T-helper 17 cell (primary cell): ENCODE measurements at places on chromosomes 6 and 20.

DNA sequence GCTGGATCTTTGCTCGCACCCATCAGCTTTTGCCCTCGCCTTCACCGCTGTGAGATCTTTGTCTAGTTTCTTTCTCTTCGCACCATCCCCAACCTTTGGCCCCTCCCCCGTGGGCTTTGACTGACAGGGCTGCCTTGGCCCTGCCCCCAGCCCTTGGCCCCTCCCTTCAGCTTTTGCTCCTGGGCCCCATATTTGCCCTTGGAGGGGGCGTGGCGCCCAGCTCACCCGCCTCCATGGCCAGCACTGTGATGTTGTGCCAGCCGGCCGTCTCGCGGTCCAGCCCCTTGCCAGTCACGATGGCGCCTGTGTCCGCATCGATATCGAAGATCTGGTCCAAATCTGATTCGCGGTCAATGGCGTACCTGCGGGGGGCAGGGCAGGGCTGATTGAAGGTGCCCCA is 81.1 kb downstream of the CD40 start:
- DNase-seq = no peak

- DNase-seq = no peak
Observed at GRCh38 chr20:4920131-4920530, 81.2 kb downstream of the SLC23A2 start.

DNA sequence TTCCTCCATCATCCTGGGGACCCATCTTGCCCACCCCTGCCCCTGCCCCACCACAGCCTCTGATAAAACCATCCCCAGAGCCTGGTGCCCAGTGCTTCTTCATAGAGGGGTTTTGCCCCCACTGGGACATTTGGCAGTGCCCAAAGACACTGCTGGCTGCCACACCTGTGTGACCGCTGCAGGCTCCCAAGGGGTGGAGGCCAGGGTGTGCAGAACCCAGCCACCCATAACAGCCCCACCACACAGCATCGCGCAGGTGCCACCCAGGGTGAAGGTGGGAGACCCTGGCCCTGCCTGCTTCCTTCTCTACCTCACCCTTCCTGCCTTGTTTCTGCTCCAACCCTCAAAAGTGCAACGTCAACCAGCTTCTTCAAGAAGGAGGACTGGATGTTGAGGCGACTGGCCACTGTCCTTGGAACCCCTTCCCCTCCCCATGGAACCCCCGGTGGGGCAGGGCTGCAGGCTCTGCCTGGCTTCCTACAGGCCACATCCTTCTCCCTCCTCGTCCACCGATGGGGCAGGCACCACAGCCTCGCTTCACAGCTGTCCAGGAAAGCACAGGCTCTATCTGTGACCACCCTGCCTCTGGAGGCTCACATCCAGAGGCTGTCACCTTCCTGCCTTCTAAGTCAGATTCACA is 79.2 kb upstream of the MPC1 start:
- no peak for DNase-seq

DNA sequence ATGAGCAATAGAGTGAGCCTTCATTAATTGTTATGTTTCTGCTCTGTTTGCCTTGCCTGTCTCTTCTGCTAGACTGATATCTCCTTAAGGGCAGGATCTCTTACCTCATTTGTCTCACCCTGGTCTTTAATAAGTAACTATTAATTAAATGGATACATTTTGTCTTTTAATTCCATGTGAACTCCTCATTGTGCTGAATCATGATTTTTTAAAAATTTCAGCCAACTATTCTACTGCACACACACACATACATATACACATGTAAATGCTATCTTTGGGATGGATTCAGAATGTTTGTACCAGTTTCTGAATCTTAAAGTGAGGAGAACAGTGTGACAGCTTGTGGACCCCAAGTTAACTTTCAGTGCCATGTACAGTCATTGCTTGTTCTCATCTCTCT is 731.1 kb upstream of the MAP3K7 start:
- DNase-seq = no peak

DNA sequence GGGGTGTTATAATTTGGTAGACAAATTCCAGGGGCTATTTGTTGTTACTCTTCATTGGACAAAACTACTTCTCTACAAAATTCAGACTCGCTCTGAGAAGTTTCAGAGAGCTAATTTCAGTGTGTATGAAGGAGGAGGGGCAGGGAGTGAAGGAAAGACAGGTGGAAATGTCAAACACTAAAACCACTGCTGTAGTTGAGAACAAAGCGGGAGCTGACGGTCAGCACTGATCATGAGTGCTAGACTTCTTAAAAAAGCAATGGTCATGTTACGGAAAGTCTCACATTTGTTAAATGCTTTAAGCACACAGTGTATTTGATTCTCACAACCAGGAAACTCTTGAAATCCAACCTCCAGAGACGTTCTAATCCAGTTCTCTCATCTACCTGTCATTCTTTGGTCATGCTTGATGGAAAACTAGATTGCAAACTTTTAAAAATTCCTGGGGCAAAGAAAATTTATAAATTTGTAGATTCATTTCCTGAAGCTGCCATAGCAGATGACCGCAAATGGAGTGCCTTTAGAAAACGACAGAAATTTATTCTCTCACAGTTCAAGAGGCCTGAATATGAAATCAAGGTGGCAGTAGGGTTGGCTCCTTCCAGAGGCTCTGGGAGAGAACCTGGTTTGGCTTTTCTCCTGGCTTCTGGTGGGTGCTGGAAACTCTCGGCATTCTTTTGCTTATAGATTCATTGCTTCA is 100.7 kb upstream of the CARMIL1 start:
- no peak for DNase-seq

- DNase-seq = no peak
Observed at GRCh38 chr6:11711984-11712711, 66.5 kb downstream of the ADTRP start.

DNA sequence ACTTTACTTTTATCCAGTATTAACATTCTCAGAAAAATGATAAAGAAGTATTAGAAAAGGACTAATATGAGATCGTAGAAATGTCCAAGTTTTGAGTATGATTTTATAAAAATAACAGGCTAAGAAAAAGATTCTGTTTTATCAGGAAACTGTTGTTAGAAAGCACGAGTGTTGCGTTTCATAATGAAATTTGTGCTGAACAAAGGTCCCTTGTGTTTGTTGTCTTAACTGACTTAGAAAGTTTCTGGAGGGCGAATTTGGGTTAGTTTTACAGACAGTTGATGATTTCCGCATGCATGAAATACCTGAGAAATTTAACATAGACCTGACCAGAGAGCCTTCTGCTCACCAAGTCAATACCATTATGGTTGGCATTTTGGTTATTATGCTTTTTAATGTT is 136.0 kb downstream of the FNDC1 start:
- no peak for DNase-seq

DNA sequence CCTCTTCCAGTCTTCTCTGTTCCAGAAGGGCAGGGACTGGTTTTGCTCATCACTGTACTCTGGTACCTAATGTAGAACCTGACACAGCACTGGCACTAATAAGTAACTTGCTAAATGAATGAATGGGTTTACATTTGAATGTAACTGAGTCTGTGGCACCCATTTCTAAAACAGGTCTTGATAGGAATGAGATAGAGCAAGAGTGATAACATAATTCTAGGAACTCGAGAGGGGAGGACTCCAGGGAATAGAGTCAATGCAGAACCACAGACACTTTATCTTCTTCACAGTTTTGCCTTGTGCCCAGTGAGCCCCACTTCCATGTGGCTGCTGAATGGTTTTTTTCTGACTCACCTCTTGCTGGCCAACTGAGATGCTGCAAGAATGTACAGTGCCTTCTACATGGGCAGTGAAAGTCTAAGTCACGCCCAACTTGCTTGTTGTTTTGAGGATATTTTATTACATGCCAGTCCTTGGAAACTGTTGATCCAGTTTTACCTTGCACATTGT is 61.1 kb downstream of the TBC1D7 start:
- no peak for DNase-seq

DNA sequence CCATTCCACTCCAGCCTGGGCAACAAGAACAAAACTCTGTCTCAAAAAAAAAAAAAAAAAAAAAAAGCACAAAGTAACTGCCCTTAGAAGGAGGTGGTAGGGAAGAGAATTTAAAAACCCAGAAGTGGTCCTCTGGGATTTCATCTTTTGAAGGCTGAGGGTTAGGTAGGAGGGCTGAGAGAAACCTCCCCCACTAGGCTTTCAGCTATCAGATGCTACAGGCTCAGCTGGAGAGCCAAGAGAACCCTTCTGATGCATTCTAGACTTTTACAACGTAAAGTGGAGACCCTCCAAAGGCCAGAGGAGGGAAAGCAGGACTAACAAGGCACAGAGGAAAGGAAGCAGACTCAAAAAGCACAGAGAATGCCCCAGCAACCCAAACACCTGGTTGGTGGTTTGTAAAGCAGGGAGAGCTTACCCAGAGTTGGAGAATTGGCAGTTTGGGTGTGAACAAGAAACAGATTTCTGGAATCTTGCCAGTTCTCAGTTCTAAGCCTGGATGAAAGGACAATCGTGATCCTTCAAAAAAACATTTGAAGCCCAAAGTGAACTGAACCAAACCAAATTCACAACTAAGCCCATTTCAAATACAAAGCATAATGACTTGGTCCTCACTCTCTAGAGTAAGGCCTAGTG is 23.2 kb upstream of the SPAG4 start:
- DNase-seq = no peak

DNA sequence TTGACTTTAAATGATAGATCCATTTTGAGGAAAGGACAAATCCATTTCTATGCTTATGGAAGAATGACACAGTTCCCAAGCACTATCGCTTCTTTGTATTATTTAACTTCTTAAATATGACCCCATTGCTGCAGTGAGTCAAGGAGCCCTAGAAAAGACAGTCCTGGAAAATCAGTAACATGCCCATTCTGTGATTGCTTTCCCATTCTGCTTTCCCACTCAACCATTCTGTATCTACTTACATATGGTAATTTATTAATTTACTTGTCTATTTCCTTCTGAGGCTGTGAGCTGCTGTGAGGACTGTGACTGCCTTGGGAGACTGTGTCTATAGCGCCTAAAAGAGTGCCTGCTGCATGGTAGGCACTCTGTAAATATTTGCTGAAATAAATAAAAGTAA is 85.4 kb upstream of the TMEM30A start:
- no peak for DNase-seq

GRCh38 chr20:56956534-56956933 is 309.9 kb downstream of the BMP7 start:
- no peak for DNase-seq

- DNase-seq = no peak
Observed at GRCh38 chr6:157403686-157404051, 22.7 kb downstream of the ZDHHC14 start.

DNA sequence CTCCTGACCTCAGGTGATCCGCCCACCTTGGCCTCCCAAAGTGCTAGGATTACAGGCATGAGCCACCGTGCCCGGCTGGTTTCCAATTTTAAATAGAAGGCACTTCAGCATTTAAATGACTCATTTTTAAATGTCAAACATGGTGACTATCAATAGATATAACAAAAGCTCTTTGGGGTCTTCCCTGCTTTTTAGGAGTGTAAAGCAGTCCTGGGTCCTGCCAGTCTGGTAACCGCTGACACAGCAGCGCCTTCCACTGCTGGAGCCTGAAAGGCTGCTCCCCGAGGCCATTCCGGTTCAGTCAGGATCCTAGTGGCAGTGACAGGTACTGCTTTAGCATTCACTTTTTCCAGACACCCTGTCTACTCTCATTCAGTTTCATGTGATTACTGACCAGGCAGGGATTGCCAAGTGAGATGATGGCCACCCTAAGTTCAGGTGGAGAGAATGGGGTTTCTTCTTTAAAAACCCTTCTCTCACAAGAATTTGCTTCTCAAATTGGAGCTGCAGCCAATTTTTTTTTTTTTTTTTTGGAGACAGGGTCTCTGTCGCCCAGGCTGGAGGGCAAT is 5.1 kb downstream of the DIDO1 start:
- DNase-seq = peak; percentile 53

GRCh38 chr20:62716198-62716940 is 7.7 kb downstream of the NTSR1 start:
- no peak for DNase-seq

DNA sequence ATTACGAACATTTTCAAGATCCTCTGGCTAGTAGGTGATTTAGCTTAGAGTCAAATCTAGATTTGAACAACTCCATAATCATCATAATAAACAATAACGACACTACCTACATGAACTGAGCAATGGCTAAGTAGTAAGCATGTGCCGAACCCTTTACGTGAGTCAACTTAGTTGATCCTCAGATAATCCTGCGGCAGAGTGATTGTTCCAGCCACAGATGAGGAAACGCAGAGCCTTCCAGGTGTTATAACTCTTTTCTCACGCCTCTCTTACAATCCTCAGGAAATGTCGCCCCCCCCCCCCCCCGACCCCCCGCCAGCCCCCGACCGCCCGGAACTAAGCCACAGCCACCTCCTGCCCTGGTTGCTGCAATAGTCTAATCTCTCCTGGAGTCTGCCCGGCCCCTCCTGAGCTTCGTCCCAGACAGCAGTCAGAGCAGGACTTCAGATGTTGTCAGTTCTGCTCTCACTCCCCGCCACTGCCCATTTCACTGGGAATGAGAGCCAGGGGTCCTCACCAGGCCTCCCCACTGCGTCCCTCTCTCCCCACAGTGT is 141.5 kb upstream of the AGPAT4 start:
- DNase-seq = no peak

GRCh38 chr6:54624779-54625178 is 221.8 kb upstream of the FAM83B start:
- no peak for DNase-seq

GRCh38 chr6:41429506-41430504 is 94.4 kb downstream of the NCR2 start:
- no peak for DNase-seq
